NCI-H2081 (cell line): ENCODE measurements at places on chromosomes 12 and 14.

DNA sequence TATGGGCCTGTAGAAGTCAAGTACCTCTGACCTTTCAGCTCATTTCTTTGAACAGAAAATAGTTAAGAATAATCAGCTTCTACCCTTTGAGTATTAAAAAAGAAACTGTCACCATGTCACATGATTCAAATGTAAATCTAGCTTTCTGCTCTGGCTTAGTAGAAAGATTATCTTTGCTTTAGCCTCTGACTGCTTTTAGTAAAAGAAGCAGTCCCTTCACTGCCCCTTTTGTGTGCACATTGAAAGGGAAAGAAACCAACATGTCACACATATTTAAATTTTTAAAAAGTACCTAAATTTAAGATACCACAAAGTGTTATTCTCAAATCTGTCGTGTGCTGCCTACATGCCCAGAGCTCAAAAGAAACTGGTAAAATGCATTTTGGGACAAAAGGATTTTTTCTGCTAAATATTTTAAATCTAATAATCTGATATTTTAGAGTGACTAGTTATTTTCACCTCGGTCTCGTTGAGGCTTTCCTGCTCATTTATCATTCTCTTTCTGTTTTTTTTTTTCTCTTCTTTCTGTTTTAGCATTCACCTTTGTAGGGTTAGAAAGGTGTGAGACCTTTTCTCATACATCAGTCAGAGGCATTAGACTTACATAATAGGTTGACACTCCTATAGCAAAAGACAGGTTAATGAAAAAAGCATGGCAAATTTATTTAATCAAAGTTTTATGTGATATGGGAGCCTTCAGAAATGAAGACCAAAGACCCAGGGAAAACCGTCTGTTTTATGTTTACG, 41.3 kb downstream of the SLC16A7 start:
- DNase-seq: no peak

- no peak for DNase-seq
Observed at GRCh38 chr12:119704065-119704747, 36.3 kb downstream of the PRKAB1 start.

GRCh38 chr14:79342942-79343341, 868.4 kb downstream of the DIO2 start:
- DNase-seq: no peak

DNA sequence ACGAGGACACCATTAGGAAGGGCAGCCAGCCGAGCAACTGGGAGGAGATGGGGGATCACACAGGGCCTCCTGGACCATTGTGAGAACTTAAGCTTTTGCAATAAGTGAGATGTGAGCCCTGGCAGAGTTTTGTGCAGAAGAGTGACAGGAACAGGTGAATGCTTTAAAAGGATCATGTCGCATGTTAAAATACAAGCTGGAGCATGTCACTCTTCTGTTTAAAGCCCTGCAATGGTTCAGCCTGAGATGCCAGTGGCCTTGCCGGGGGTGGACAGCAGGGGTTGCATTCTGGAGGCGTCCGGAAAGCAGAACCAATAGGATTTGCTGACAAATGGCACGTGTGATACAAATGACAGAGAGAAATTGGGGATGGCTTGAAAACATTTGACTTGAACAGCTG, 137.5 kb upstream of the RFLNA start:
- no peak for DNase-seq

GRCh38 chr12:72272731-72273498, 745 bp downstream of the TRHDE start:
- DNase-seq: no peak

- DNase-seq: no peak
Observed at GRCh38 chr14:72652179-72652578, 241.7 kb downstream of the DPF3 start.

DNA sequence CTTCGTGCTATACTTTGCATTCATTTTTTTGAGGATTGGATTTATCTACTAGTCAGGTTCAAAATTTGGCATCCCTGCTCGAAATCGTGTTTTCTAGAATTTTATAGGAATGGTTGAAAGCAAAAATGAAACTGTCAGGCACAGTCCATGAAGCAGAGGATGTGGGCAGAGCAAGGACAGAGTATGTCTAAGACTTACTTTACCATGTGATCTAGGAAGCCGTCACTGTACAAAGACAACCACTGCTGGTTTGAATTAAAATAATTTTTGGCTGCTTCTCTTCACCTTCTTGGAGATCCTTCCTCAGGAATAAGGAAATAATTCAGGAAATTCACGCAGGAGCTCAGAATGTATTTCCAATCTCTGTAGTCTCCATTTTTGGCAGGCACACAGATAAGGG, 31.6 kb upstream of the SGPP1 start:
- no peak for DNase-seq

DNA sequence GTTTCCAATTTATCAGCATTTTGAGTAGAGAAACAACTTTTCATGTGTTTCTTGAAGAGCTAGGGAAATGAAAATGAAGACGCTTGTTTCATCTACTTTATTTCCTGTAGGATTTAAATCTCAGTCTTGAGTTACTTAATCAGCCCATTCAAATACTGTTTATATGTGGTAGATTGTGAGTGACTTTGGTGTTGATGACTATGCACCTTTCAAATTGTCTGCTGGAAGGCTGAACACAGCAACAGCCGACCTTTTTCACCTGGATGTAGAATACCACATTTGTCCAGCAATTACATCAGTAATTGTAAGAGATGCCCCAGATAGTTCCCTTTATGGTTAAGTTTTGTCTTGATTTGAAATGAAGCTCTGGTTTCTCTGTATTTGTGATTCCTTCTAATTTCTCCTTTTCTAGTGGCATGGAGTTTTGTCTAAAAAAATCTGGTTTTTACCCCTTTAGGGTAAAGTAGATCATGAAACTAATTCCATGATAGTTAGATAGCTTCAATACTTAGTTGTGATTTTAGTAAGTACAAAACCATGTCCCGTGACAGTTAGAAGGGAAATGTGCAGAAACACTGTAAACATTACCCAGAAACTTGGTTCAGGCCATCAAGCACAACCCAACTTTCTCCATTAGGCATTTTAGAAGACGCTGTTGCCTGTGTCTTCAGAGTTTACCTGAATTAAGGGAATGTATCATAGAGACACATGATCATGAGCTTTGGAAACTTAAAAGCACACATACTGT, 165.0 kb downstream of the SRGAP1 start:
- no peak for DNase-seq

DNA sequence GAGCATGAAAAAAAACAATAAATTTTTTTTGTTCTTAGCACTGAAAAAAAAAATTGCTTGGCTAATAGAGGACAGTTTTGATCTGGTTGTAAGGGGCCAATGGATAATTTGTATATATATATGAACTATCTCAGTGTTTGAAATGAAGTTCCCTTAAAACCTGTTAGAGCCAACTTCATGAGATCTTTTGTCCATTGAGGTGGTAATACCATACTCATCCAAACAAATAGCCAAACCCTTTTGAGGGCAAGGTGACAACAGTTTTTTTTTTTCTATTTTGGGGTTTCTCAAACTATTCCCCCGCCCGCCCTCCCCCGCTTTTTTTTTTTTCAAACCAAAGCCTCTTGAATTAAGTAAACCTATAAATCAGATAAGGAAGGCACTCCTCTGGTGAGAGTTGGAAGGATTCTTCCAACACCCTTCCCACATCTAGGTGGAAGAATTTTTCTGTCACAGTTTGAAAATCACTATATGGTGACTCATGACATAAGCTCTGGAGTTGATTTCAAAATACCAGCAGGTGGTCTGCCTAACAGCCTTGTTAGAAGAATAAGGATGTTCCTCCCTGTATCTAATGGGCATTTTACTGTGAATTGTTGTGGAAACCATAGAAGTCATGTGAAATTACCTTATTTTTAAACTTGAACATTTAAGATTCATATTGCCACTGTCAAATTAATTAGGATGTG, 10.2 kb downstream of the ARHGAP5 start:
- DNase-seq: no peak

DNA sequence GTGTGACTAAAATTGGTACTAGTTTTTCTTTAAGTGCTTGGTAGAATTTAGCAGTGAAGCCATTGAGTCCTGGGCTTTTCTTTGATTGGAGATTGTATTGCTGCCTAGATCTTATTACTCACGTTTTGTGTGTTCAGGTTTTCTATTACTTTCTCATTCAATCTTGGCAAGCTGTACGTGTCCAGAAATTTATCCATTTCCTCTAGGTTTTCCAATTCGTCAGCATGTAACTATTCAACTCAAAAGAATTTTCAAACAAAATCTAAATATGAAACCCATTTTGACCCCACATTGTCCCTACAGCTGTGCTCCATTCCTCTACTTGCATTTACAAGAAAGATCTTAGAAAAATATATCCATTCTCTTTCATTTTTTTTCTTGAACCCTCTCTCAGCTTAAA, 1613.4 kb upstream of the SEL1L start:
- DNase-seq: no peak

DNA sequence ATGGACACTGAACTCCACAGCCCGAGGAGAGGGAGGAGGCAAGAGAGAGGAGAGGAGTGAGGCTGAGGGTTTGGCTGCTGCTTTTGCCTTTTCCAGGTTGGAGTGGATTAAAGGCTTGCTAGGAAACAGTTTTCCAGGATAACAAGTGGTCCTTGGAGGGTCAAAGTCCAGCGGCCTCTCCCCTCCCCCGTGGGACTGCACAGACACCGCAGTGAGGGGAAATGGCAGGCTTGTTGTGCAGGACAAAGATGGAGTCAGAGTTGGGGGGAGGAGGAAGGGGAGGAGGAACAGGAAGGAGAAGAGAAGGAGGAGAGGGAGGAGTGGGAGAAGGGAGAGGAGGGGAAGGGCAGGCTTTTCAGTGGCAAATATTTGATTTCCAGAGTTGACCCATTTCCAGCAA, 245.5 kb downstream of the RBM19 start:
- no peak for DNase-seq

DNA sequence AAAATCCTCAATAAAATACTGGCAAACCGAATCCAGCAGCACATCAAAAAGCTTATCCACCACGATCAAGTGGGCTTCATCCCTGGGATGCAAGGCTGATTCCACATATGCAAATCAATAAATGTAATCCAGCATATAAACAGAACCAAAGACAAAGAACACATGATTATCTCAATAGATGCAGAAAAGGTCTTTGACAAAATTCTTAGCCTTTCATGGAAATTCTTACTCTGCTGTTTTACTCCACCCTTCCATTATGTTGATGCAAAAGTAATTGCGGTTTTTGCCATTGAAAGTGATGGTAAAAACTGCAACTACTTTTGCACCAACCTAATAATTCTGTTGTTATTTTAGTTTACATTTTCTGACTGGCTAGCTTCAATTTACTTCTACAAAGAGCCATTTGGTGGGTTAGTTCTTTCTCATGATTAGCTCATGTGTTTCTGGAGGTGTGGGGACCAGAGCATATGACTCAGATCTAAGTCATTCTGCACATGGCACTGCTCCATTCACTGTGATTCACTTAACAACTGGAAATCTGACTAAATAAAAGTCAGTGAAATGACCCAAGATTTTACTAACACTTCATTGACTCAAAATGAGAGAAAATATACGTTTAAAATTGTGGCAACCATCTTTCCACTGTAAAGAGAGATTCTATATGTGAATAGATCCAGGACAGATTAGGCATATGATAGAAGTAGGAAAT, 99.9 kb downstream of the TMTC3 start:
- no peak for DNase-seq
